ENCODE measurements at places on chromosomes 7 and 10.

GRCh38 chr7:18572154-18572553 is 76.6 kb downstream of the HDAC9 start:
- DNase-seq: no peak

DNA sequence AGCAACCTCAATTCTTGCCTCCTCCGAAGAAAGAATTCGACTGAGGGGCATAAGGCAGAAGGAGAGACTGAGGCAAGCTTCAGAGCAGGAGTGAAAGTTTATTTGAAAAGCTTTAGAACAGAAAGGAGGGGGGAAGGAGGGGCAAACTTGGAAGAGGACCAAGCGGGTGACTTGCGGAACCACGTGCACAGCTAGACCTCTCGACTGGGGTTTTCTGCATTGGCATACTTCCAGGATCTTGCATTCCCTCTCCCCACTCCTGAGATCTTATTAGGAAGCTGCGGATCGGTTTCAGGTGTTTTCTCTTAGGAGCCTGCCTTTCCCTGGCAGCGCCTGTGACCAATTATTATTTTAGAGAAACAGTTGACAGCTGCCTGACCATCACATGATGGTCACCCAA is 20.3 kb upstream of the CPXM2 start:
- no peak for DNase-seq

GRCh38 chr7:20786779-20787659 is at the start of gene SP8:
Gene SP8, minus strand, starts transcription at chr7:20786886. Its CDS starts 88 bp downstream, at chr7:20786798.
- peak; percentile 17 for DNase-seq

DNA sequence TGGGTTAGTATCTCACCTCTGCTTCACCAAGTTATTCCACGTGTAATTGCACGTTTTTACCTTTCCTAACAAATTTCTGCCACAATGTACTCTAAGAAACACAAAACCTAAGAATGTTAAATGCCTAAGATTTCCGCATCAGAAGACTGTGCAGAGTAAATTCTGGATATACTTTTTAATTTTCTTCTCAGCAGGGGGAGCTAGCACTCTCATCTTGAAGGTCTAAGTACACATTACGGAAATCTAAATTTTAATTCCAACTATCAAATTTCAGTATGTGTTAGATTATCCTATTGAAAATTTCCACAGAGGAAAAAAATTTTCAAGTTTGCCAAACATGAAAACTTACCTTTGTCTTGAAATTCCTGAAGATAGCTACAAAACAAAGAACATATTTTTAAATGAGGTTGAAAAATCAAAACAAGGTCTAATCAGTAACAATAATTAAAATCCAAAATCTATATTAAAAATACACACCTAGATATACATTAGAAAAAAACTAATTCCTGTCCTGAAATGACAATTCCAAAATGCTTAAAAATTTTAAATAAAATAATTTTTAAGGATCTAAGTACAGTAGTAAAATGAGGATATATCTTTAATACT is 10.5 kb downstream of the SKAP2 start:
- no peak for DNase-seq

- peak; percentile 41 for DNase-seq
These were observed 102.6 kb downstream of the SH3PXD2A start for GRCh38 chr10:103752680-103753248.
